ENCODE measurements at places on chromosomes 11 and 22.

DNA sequence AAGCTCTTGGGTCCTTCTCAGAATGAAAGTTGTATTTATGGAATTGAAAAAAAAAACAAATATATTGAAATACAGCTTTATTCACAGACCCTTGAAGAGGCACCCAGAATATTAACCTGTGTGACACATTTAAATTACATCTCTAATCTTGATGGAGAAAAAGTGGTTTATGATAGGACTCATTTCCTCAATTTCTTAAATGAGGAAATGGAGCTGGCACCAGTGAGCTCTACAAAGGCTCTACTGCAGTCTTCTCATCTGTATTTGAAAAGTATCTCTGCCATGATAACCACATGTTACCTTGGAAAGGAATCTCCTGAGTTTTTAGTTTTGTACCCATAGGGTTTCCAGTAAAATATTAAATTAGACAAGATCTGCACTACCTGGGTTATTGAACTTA, 186.5 kb downstream of the HIPK3 start:
- DNase-seq = no peak

DNA sequence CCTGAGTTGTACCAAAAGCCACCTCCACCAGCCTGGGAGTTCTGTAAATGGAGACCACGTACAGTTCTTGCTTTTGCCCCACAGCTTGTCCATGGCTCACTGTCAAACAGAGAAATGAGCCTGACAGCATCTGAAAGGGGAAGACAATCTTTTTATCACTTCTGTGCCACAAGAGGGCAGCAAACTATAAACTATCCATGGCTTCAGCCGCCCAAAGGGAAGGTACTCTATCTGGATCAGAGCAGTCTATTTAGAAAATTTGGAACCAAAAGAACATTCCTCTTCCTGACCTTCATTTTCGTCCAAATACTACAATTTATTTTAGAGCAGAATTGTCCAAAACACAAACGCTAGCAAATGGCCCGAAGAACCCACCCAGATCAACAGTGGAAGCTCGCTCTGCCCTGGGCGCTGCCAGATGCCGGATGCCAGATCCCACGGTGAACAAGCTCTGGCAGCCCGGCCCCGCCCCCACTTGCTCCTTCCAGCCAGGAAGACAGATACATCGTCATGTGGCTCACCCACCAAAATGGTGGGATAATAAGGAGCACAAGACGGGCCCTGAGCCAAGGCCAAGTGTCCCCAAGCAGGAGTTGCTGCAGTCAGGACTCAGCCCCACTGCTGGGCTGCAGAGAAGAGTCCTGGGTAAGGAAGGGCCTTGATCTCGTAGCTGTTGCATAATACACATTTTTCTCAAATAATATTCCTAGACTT, 23.9 kb upstream of the SCGB1A1 start:
- DNase-seq = peak; percentile 77

- no peak for DNase-seq
Measured at GRCh38 chr11:33670250-33671011, 30.2 kb downstream of the C11orf91 start.

DNA sequence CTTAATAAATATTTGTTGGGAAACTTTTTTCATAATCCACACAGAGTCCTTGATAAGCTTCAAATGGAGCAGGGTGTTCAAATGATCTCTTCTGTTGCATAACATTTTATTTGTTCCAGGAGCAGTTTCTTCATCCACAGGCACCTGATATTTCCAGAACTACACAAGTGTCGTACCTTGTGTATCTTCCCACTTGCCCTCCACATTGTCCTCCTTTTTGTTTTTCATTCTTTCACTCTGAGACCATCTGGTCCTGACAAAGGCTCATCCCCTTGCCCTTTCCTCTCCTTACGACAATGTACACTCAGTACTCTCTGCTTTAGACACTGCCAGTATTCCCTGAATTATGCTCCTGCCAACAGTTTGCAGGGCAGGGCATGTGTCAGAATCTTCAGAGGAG, 5.2 kb upstream of the AMOTL1 start:
- DNase-seq = no peak

DNA sequence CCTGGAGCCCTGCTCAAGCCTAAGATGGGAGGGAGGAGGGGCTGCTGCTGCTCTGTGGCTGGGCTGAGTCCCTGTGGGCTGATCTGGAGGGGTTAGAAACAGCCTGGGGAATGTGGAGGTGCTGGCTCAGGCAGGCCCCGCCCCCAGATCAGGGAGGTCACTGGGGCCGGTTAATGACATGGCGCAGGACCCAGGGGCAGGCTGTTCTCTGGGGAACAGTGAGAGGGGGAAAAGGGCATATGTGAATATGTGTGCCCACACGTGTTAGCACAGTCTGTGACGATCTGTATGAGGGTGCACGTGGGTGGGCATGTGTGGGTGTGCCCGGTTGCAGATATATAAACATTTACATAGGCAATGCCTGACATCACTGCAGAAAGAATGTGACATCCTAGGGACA, 143.5 kb downstream of the MIAT start:
- no peak for DNase-seq

GRCh38 chr11:5224538-5225479, 2.1 kb downstream of the HBB start:
- DNase-seq = no peak

DNA sequence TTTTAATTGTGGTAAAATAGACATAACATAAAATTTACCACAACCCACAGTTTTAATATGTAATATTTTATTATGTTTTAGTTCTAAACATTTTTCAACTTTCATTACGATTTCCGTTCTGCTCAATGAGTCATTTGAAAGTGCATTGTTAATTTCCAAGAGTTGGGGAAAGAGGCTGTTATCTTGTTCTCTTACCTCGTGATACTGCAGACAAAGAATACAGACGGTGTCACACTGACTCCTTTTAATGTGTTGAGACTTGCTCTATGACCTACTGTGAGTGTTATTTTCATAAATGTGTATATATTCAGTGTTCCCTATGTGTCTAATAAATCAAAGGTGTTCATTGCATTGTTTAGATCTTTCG, 10.8 kb upstream of the RAC2 start:
- DNase-seq = no peak

DNA sequence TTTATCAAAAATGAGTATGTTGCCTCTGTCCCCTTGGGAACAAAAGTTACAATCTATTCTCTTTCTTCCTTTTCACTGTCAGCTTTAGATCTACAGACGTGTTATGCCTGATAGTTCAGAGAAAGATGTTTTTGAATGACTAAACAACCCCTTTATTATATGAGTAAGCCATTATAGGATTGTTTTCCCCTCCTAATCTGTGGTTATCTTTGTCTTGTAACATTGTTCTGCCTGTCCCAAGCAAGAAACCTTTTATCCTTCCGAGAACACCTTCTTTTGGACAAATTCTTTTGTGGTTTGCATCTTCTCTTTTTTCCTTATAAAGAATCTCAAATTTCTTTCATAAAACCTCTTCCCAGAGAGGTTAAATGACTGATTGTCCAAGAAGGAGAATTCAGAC, 208.4 kb downstream of the DDX10 start:
- no peak for DNase-seq

DNA sequence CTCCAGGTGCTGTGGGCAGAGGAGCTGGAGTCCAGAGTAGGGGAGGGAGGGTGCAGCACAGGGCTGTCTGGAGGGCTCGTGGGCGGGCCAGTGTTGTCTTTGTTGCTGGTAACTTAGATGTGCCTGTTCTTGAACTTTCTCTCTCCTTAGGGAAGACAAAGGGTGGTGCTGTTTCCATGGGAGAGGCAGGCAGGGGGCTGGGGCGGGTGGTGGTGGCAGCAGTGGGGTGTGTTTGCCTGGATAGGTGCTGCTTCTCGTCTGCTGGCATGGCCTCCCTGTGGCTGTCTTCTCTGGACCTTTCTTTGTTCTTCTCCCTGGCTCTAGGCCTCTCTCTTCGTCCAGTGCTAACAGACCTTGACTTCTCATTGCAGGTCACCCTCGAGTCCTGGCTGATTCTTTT, 8.5 kb downstream of the SIDT2 start:
- DNase-seq = no peak

GRCh38 chr22:35835267-35835997, 117.8 kb downstream of the APOL5 start:
- DNase-seq = no peak

- DNase-seq = no peak
Measured at GRCh38 chr11:133347988-133348387, 184.3 kb downstream of the OPCML start.

GRCh38 chr11:132631989-132632388, 900.3 kb downstream of the OPCML start:
- no peak for DNase-seq

- DNase-seq = no peak
Measured at GRCh38 chr11:130840679-130841078, 75.6 kb downstream of the SNX19 start.

- no peak for DNase-seq
Measured at GRCh38 chr22:50015451-50016307, 3.1 kb upstream of the IL17REL start.

GRCh38 chr11:65224930-65225278, 36.9 kb upstream of the POLA2 start:
- DNase-seq = no peak

GRCh38 chr11:25769287-25769686, 562.6 kb upstream of the ANO3 start:
- no peak for DNase-seq

- DNase-seq = peak; percentile 21
Measured at GRCh38 chr11:10450462-10451425, 4.3 kb upstream of the AMPD3 start.

- DNase-seq = no peak
Measured at GRCh38 chr11:21142007-21142406, 472.6 kb downstream of the NELL1 start.

- no peak for DNase-seq
Measured at GRCh38 chr22:27746918-27747317, 54.6 kb downstream of the MN1 start.

DNA sequence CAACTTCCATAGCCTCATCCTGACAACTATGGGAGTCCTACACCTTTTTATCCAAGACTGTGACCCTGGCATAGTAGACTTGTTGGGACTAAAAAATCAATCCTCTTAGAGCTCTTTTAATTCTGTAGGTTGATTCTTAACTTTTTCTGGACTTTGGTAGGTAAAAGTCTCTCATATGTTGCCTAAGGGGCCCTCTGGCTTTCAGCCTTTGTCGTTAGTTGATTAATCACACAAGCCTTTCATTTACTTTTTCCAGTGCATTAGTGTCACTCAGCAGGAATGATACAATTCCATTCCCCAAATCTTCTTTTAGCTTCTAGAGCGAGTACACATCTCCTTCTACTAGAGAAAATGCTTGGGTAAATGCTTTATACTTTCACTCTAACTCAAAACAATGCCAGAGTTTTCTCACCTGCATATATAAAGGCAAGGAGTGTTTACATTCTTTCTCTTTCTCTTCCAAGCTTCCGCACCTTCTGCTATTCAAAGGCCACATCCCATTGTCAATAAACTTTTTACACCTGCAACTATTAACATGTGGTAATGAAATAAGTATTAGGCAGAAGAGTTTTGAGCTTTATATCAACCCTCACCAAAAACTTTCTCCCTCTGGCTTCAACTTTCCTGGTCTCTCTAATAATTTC, 516.6 kb downstream of the FAM181B start:
- DNase-seq = no peak

- DNase-seq = no peak
Measured at GRCh38 chr11:102704841-102705240, 728 bp downstream of the MMP27 start.

DNA sequence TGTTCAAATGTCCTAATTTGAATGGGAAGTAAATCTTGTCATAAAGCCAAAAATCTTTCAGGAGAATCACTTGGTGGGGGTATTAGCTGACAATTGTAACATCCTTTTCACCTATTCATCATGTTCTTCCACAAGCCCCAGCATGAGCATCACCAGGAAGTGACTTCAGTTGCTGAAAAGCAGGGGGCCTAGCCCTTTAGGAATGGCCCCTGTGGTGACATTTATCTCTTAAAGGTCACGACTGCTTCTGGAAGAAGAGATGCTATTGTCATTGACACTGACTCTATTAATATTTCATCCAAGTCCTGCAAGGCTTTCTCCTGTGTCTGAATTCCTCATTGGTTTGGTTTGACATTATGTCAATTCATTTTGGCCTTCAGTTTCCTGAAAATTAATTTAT, 92.6 kb downstream of the OR5AK2 start:
- DNase-seq = no peak

- DNase-seq = no peak
Measured at GRCh38 chr11:37849706-37850105, 1251.7 kb upstream of the RAG2 start.

DNA sequence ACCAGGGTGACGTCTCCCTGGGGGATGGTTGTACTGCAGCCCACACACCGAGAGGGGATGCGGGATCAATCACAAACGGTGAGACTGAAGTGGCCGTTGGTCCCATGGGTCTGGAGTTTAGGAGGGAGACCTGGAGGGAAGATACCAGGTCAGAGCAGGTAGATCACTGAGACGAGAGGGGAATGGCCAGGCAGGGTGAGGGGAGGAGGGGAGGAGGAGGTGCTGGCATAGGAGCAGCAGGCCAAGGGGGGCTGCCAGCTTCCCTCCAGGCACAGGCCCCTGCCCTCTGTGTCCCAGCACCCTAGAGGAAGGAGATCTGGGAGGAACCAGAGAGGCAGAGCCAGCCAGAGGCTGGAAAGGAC, 7.0 kb downstream of the MAPK8IP2 start:
- no peak for DNase-seq

- DNase-seq = no peak
Measured at GRCh38 chr22:37508431-37508992, 10.7 kb downstream of the CARD10 start.

- DNase-seq = no peak
Measured at GRCh38 chr11:112822478-112823274, 138.5 kb upstream of the NCAM1 start.

- DNase-seq = no peak
Measured at GRCh38 chr11:10600570-10601248, 32.2 kb upstream of the LYVE1 start.

DNA sequence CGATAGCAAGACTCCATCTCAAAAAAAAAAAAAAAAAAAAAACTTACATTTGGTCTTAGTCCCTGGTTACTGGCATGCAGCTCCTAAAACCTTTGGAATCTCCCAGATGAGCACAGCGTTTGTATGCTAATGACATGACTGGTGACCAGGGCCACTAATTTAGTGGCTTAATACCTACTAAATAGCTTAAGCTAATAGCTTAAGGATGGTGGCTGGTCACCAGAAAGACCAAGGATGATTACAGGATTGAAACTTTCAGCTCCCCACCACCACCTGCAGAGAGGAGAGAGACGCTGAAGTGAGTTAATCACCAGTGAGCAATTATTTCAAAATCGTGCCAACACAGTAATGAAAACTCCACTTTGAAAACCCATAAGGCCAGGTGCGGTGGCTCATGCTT, 37.1 kb downstream of the DENND5A start:
- DNase-seq = no peak

Measured in amygdala (tissue), 56 donors.